ENCODE measurements at places on chromosomes 16 and 17.

DNA sequence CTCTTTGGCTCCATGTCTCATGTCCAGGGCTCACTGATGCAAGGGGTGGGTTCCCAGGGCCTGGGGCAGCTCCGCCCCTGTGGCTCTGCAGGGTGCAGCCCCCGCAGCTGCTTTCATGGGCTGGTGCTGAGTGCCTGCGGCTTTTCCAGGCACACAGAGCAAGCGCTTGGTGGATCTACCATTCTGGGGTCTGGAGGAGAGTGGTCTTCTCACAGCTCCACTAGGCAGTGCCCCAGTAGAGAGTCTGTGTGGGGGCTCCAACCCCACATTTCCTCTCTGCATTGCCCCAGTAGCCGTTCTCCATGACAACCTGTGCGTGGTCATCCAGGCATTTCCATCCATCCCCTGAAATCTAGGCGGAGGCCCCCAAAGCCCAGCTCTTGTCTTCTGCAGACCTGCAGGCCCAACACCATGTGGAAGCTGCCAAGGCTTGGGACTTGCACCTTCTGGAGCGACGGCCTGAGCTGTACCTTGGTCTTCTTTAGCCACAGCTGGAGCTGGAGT, 5.2 kb downstream of the IL32 start:
- DNase-seq: no peak

GRCh38 chr17:19673623-19674022, 25.1 kb downstream of the ALDH3A2 start:
- DNase-seq: no peak

DNA sequence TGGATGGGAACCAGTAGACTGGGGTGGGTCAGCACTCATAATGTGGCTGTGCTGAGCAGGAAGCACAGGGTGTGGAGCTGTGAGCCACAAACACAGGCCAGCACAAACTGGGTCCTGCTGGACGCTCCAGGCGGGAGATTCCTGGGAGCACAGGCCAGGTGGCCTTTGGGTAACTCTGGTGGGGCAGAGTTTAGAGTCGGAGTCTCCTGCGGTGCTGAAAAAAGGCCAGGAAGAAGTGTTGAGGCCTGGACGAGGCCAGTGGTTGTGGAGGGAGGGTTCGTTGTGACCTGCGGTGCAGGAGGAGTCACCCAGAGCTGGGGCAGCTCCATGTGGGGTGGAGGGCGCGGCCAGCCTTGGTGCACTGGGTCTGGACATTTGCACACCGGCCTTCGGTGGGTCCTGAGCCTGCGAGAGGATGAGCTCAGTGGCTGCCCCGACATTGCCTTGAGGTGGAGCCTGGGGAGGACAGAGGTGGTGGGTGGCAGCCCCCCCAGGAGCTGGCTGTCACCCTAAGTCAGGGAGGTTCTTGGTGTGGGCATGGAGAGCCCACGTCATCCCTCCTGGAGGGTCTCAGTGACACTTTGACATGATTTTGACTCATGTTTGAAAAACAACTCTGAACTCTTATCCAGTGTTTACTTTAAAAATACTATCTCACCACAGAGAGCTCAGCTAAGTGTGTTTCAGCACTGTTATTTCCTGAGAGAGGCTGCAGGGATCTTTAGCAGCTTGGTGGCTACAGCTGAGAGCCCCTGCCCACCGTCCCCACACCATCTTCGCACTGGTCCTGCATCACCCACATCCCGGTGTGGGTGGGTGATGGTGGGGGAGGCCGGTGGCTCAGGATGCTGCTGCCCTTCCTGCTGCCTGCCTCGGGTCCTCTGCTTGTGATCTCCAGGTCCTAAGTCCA, 98.7 kb downstream of the NPIPB11 start:
- DNase-seq: peak; percentile 41

- peak; percentile 23 for DNase-seq
Observed at GRCh38 chr16:82263521-82264143, 93.6 kb upstream of the MPHOSPH6 start.

- no peak for DNase-seq
Observed at GRCh38 chr16:56682703-56683397, 580 bp downstream of the MT1X start.

DNA sequence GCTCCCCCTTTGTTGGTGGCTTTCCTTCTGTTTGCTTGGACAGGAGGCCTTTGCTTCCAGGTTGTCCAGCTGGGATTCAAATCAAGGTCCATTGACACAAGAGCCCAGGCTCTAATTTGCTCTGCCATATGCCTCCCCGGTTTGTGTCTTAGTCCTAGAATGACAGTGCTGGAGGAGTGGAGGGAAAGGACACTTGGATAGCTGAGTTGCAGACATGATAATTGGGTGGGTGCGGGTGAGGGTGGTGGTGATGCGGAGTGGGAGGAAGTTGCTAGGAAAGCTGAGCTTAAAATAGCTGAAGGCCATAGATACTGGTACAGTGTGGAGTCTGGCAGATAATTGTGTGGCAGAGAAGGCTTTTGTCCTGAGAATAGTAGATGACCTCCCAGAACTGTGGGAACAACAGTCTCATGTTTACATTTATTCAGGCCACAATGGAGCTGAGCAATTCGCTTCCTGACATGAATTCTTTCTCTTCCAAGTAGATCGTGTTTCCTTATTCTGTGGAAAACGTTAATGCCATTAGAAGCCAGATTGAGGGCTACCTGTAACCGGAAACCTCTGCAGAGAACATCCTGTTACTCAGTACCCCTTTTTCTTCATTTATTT, 23.8 kb downstream of the SEC14L1 start:
- peak; percentile 25 for DNase-seq

DNA sequence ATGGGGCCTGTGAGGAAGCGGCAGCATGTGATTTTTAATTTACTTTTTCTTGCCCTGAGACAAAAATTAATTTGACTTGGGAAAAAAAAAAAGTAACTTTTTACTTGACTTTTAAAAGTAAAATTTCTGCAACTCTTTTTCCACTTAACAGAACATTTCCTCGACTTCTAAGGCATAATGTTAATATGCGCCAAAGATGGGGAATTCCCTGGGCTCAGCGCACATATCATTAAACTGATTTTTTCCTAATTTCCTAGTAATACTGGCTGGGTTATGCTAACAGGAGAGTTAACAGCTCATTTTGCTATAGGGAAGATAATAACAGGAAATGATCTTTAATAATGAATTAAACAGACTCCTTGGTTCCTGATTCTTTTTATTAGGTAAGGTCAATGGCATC, 120.6 kb upstream of the CDH5 start:
- no peak for DNase-seq

DNA sequence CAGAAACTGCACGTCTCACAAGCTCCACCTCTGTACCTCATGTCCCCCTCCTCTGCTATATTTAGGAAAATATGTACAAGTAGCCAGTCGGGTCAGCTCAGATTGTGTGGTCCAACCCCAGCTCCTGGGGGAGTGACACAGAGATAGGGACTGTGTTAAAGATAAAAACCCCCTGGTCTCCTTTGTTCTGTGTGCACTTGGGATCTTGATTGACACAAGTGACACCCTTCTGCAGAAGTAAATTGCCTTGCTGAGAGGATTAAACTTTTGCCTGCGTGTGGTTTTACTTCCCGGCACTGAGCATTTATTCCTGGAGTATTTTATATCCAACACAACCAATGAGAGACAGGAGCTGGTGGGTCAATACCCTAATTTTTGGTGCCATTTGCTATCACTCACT, 37.5 kb downstream of the TLE7 start:
- no peak for DNase-seq

DNA sequence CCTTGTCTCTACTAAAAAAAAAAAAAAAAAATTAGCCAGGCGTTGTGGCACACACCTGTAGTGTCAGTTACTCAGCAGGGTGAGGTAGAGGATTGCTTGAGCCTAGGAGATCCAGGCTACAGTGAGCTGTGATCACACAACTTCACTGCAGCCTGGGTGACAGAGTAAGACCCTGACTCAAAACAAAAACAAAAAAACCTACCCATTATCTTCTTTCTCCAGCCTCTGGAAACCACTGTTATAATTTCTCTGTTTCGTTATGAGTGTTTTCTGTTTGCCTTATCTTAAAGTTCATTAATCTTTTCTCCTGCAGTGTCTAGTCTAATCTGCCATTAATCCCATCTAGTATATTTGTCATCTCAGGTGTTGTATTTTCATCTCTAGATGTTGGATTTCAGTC, 18.6 kb upstream of the CLTC start:
- DNase-seq: no peak

Data from HT1080 (cell line).